Hematopoietic multipotent progenitor cell treated with erythropoietin and hydrocortisone succinate and interleukin-3 and kit ligand, for 17 days (in vitro differentiated cells): ENCODE measurements at places on chromosomes 2 and 18.

DNA sequence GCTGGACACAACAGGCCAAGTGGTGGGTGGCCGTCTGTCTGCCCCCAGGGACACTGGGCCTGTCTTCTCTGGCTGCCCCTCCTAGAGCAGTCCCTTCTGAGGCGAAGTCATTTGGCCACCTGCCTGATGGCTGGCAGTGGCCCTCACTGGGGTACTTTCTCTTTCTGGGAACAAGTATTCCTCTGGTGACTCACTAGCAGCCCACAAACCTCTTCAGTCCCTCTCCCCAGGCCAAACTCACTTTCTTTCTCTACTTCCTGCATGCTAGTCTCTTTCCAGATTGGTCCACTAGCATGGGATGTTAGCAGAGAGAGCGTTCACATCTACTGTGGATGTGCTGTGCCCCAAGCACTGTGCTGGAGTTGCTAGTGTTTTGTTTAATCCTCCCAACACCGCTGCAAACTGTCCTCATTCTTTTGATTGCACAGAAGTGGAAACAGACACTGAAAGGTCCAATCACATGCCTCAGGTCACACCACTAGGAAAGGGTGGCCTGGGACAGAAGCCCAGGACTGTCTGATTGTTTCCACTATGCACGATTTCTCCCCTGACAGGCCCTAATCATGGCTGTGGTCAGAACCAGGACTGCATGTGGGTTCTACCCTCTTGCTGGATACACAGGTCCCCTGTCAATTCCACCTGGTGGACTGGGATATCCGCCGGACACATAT is 5.2 kb downstream of the DYSF start:
- DNase-seq = no peak

- DNase-seq = no peak
Measured at GRCh38 chr2:191148281-191148680, 2.5 kb downstream of the STAT4 start.

GRCh38 chr2:110717734-110718133 is 14.6 kb upstream of the ACOXL start:
- DNase-seq = no peak

DNA sequence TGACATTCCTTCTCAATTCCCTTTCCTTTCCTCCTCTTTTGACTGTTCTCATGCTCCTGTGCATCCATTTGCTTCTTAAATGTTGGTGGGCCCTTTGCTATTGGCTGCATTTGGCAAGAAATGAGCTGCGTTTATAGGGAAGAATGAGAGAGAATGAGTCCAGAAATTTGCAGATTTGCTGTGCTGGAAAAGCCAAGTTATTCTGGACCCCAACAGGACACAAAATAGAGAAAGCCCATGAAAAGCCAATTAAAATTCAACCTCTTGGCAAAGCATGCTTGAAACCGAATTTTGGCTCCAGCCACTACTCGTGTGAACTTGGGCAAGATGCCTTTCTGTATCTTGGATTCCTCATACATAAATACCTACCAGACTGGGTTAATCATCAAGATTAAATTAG is 1.3 kb upstream of the SCLY start:
- DNase-seq = no peak

DNA sequence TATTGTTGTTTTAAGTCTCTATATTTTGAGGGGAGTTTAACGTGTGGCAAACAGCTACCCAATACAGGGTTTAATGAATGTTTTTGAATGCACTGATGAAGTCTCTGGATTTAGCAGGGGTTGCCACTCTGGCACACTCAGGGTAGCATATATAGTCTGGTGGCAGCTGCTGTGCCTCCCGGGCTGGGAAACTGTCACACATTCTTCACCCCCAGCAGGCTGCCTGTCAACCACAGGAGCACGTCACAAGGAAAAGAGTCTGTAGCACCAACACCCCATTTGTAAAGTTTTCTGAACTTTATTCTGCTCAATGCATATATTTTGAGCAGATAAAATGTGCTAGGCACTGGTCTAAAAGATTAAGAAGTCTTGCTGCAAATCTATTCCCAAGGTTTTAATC is 39.3 kb downstream of the NGEF start:
- DNase-seq = no peak

GRCh38 chr2:196939371-196939770 is 12.9 kb upstream of the PGAP1 start:
- DNase-seq = no peak

GRCh38 chr18:58552057-58552461 is 76.8 kb downstream of the ALPK2 start:
- DNase-seq = no peak

GRCh38 chr2:198654646-198655045 is 803.1 kb downstream of the SATB2 start:
- no peak for DNase-seq

- no peak for DNase-seq
Measured at GRCh38 chr2:120177973-120178372, 45.2 kb downstream of the TMEM185B start.

GRCh38 chr18:67092141-67092540 is 424.4 kb downstream of the DSEL start:
- DNase-seq = no peak

DNA sequence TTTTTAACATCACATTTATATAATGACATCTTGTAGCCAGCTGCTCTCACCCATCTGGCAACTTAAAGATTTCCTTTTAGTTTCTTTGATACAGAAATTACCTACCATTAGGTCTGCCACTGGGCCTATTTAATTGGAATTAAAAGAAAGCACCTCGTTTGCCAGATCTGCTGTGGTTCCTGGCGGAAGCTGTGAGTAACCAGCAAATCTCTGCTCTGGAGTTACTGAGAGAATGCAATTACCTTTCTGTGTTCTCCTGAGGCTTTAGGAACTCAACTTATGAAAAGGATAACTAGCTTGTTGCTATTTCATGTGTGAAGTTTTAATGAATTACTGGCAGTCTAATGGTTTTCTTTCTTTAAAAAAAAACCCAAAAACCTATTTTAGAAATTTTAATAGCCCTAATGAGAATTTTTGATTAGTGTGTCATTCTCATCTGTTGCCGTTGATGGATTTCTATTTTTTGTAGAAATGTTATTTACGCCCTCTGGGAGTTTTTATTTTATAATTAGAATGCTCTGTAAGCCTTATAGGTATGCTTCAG is 69.7 kb upstream of the LYPD6B start:
- no peak for DNase-seq

GRCh38 chr2:108325756-108326155 is 37.1 kb downstream of the SULT1C2 start:
- DNase-seq = no peak

DNA sequence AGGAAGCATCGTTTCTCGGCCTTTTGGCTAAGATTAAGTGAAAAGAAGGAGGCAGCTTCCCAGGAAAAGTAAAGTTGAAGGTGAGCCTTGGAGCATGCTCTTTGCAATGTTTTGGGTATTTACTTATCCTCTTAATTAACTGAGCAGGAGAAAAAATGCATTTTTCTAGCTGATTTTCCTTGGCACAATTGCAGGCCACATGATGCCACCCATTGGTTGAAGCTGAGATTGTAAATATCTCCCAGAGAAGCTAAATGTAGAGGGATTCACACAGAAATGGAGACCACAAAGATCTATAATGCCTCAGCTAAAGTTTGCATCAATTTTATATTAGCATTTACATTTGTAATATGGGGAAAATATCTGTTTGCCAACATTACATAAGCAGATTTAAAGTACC is 294.1 kb downstream of the KCNS3 start:
- no peak for DNase-seq

DNA sequence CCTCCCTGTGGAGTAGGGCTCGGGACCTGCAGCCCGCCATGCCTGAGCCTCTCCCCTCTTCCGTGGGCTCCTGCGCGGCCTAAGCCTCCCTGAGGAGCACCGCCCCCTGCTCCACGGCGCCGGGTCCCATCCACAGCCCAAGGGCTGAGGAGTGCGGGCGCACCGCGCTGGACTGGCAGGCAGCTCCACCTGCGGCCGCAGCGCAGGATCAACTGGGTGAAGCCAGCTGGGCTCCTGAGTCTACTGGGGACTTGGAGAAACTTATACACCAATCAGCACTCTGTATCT is 17.8 kb upstream of the ACVR2A start:
- no peak for DNase-seq

DNA sequence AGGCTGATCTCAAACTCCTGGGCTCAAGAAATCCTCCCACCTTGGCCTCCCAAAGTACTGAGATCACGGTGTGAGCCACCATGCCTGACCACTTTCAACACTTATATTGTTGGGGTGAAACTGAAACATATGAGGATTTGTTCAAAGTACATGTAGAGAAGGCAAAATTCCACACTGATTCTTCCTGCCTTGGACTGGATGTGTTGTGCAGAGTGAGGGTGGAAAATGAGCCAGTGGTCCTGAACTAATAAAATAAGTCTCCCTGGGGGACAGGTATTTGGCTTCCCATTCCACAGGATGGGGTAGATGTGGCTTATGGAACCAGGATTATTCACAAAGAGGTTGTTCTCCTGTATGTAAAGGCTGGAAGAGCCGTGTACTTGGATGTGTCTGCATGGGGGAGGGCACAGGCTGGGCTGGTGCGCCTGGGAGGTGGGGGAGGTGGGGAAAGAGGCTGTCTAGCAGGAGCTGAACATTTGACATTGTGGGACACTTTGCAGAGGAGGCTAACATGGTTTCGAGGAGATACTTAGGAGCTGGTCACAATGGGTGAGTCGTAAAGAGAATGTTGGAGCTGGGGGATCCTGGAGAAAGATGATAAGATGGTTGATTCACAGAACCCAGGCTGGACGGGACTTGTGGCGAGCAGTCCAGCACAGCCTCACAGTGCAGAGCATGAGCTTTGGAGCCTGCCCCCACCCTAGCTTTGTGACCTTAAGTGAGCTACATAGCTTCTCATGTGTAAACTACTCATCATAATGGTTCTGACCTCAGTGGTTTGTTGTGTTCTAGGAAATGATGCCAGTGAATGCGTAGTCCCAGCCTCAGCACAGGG is at the start of gene TXNDC2:
Gene TXNDC2, plus strand, starts transcription at position 804 of the 835 bp plus-strand sequence. CDS start 708 bp downstream, outside the sequence.
- DNase-seq = no peak

- DNase-seq = no peak
Measured at GRCh38 chr2:138637061-138637460, 135.5 kb downstream of the SPOPL start.

DNA sequence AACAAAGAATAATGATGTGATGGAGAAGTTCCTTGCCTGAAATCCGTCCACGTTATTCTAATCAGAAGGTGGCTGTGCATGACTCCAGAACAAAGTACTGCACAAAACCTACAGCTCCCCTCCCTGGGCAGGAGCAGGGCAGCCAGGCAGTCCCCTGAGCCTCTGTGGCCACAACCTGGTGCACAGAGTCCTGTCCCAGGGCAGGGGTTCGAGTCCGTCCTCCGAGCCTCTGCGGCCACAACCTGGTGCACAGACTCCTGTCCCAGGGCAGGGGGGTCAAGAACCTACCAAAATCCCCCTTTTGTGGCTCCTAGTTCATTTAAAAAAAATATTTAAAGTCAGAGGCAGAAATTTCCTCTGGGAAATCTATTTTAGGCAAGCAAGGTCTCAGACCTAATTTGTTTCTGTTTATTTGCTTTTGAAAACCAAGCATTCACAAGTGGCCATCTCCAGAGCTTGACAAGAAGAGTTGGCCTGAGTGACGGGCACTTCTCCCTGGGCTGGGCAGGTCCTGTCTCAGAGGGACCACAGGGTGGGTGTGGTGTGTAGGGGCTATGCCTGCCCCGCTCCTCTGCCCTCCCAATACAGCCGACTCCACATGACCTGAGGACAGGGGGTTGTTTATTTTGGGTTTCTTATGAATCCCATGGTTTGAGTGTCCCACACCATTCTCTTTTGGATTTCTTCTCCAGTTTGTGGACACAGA is 255.9 kb upstream of the PXDN start:
- DNase-seq = no peak

DNA sequence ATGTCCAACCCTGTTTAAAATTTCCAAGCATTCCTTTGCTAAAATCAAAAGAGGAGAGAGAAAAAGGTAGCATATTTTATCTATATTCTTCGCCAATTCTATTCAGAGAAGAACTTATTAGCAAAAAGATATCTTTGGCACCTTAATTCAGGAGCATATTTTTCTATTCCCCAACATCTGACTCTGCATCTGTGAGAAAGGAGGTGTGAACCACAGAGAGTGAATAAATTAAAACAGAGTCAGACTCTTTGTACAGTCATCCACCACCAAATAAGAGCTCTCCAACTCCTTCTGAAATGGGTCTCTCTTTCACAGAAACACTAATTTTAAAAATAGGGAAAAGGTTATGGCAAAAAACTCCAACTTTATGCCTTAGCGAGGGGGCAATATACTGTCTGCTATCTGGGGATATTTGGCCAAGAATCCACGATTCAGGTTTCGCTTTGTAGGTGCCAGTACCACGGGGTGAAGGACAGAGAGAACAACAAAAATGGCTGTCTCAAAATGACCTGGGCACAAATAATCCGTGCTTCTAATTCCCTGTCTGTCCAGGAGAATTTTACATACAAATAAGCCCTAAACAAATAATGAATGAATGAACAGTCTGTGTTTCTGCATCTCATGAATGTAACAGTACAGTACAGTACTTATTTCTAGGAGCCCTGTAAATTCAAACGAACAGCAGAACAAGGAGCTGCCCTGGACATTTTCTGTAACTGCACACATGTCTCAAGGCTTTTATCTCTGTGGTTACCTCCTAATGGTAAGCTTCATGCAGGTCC is 43.4 kb downstream of the EPB41L3 start:
- no peak for DNase-seq

GRCh38 chr2:53053937-53054336 is 713.7 kb upstream of the CHAC2 start:
- no peak for DNase-seq

GRCh38 chr2:233258211-233258610 is 6.7 kb downstream of the ATG16L1 start:
- DNase-seq = no peak

DNA sequence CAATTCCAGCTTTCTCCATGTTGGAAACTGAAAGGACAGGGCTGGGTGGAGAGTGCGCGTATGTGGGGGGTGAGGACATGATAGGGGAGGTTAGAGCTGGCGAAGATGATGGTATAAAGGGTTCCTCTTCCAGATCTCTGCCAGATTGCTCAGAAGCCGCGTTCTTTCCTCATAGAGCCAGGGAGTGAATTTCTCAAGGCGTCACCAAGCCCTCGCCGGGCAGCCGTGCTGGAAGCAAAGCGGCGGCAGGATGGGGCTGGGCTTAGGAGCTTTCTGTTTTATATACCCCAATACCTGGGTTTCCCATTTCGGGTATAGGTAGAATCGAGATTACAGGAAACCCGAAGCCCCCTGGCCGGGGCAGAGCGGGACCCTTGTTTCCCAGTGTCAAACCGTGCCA is 43.8 kb downstream of the DDX18 start:
- DNase-seq = no peak

- no peak for DNase-seq
Measured at GRCh38 chr2:81412681-81413080, 1108.1 kb upstream of the LRRTM1 start.

DNA sequence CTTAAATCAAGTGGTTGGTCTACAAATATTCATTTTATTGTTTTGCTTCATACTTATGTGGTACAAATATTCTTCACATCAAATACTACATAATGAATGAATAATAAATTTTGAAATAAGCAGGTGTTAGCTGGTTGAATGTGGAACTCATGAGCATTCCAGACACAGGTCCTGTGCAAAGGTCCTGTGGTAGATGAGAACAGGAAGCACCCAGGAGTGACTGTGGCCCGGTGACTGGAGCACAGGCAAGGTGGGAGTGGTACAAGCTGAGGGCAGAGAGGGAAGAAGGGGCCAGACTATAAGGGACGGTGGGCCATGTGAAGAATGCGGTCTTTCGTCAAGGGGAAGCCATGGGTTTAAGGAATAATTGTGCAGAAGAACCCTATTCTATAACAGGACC is 26.2 kb upstream of the LOXHD1 start:
- no peak for DNase-seq
